ENCODE measurements at places on chromosomes 7 and 10.
A peak's percentile ranks its signal among the peaks of the same experiment; 100 is the strongest.

DNA sequence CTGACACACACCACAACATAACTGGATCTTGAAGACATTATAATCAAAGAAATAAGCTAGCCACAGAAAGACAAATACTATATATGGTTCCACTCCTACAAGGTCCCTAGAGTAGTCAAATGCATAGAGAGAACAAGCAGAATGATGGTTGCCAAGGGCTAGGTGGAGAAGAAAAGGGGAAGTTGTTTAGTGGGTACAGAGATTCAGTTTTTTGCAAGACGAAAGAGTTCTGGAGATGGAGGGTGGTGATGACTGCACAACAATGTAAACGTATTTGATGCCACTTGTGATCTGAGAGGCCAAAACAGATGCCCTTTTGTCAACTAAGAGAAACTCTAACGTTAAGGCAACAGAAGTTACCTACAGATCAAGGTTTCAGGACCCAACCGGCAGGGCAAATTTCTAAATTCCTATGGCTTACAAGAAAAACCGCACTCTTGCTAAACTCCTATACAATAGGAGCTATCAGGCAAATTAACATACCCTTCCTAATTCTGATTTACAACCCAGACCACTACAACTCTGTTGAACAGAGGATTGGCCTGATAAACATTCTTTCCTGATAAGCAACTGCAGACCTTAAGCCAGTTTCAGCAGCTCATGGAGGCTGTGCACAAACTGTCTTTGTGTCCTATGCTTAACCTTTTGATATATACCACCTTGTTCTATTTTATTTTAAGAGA is 69.0 kb downstream of the FAM107B start:
- DNase-seq: no peak

GRCh38 chr10:78785066-78785465 is 283.7 kb upstream of the ZMIZ1 start:
- DNase-seq: no peak

DNA sequence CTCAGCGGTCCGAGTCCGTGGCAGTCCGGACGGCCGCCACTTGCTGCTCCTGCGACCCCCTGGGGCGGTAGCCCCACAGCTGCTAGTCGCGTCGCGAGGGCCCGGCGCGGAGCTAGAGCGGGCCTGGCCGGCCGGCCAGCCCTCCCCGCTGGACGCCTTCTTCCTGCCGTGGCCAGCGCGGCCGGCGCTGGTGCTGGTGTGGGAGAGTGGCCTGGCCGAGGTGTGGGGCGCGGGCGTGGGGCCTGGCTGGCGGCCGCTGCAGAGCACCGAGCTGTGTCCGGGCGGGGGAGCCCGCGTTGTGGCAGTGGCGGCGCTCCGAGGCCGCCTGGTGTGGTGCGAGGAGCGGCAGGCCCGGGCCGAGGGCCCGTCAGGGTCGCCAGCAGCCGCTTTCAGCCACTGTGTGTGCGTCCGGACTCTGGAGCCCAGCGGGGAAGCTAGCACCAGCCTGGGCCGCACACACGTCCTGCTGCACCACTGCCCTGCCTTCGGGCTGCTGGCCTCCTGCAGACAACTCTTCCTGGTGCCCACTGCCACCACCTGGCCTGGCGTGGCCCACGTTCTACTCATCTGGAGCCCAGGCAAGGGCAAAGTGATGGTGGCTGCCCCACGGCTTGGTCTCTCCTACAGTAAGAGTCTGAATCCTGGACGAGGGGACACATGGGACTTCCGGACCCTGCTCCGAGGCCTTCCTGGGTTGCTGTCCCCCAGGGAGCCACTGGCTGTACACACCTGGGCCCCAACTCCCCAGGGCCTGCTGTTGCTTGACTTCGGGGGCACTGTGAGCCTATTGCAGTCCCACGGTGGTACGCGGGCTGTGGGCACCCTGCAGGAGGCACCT is 631 bp downstream of the HPS6 start:
- no peak for DNase-seq

GRCh38 chr7:139918480-139918879 is 89.4 kb downstream of the TBXAS1 start:
- no peak for DNase-seq

- peak; percentile 42 for DNase-seq
Observed at GRCh38 chr10:14879124-14879927, 660 bp downstream of the SUV39H2 start.

DNA sequence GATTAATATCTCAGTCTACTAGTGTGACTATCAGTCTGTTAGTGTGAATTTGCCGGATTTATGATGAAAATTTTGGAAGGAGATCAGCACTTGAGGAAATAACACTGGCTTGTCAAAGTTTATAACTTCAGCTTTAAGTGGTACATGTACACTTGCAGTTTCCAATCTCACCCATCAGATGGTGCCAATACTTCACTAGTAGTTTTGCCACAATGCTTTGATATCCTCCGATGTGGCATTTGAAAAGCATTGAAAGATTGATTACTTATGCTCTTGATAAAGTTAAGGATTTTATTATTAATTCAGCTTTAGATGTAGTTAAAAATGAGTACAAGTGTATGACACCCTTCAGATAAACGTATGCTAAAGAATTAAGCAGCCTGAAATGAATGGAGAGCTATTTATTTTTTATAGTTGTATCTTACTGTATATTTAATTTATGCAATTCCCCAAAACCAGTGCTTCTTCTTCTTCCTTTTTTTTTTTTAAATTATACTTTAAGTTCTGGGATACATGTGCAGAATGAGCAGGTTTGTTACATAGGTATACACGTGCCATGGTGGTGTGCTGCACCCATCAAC is 98.2 kb downstream of the ANLN start:
- peak; percentile 72 for DNase-seq

GRCh38 chr10:106255111-106255678 is 909.3 kb downstream of the SORCS1 start:
- DNase-seq: no peak

GRCh38 chr10:32982911-32983909 is 25.2 kb upstream of the ITGB1 start:
- peak; percentile 42 for DNase-seq

- no peak for DNase-seq
Observed at GRCh38 chr7:122014697-122015096, 129.4 kb downstream of the AASS start.

- DNase-seq: peak; percentile 10
Observed at GRCh38 chr10:33211106-33211878, 123.2 kb downstream of the NRP1 start.
